ENCODE measurements at places on chromosomes 11 and 22.

DNA sequence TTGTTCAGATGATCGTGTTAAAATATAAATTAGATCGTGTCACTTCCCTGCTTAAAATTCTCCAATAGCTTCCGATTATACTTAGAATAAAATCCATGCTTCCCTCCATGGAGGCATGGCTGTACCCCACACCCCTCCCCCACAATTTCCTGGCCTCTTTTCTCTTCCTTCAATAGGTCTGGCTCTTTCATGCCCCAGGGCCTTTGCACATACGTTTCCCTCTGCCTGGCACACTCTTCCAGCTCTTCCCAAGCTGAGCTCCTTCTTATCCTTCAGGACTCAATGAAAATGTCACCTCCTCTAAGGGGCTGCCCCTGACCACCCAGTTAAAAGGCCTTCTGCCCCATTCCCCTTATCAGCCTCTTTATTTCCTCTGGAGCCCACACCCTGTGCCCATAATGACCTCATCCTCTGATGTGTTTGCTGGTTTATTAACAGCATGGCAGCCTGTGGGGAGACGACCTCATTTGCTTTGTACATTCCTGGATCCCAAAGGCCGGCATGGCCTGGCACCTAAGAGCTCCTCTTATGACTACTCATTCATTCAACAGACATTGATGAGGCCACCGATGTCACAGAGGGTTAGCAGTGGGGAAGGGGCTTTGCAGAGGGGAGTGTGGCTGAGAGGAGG, 9.0 kb upstream of the FLRT1 start:
- DNase-seq: no peak

DNA sequence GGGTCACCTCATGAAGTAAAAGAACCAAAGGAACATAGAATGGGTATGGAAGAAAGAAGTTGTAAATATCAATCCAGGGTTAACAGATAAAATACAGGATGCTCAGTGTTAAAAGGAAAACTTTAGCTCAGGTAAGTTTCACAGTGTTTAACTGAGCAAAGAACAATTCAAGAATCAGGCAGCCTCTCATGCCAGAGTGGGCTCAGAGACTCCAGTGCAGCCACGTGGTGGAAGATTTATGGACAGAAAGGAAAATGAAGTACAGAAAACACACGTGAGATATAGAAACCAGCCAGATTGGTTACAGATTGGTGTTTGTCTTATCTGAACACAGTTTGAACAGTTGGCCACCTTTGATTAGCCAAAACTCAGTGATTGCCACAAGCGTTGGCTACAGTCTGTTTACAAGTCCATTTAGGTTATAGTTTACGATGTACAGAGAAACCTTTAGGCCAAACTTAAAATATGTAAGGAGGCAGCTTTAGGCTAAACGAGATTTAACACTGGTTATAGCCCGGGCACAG, 9.1 kb downstream of the AP5B1 start:
- DNase-seq: no peak

- DNase-seq: no peak
Observed at GRCh38 chr11:129067454-129067853, 124.7 kb downstream of the ARHGAP32 start.

DNA sequence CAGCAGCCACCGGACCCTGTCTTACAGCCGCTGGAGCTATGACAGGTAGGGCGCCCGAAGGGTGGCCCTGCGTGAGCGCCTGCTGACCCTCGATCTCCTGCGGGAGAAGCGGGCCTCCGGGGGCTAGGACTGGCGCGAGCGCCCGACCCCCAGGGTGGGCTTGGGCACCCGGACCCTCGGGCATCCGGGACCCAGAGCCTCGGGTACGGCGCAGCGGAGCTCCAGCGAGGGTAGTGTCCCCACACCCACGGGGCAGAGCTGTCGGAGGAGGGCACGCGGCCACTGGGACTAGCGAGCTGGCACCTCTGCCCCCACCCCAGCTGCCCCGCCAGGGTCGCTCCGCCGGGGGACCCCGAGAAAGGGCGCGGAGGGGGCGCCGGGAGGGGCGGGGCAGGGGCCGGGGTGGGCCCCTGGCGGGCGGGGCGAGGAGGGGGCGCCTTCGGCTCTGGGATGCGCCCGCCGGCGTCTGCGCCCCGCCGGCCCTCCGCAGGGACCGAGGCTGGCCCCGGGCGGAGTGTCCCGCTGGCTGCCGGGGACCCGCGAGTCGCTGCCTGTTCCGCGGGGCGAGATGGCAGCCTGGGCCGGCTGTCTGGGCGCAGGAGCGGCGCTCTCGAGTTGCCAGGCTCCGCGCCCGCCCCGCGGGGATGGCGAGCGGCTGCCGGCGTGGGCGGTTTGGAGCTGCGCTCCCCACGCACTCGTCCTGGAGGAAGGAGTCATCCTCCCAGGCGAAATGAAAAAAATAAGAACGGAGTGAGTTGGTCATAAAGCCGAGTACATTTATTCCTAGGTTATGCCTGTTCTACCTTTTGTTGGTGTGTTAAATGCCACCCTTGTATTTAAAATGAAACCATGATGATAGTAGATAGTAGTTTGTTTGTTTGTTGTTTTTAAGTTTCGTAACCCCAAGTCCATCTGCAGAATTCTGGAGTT, 32.4 kb downstream of the EIF3F start:
- no peak for DNase-seq

GRCh38 chr11:46849631-46850030, 3.6 kb upstream of the CKAP5 start:
- no peak for DNase-seq

GRCh38 chr11:17770048-17770652, 35.6 kb downstream of the KCNC1 start:
- no peak for DNase-seq

DNA sequence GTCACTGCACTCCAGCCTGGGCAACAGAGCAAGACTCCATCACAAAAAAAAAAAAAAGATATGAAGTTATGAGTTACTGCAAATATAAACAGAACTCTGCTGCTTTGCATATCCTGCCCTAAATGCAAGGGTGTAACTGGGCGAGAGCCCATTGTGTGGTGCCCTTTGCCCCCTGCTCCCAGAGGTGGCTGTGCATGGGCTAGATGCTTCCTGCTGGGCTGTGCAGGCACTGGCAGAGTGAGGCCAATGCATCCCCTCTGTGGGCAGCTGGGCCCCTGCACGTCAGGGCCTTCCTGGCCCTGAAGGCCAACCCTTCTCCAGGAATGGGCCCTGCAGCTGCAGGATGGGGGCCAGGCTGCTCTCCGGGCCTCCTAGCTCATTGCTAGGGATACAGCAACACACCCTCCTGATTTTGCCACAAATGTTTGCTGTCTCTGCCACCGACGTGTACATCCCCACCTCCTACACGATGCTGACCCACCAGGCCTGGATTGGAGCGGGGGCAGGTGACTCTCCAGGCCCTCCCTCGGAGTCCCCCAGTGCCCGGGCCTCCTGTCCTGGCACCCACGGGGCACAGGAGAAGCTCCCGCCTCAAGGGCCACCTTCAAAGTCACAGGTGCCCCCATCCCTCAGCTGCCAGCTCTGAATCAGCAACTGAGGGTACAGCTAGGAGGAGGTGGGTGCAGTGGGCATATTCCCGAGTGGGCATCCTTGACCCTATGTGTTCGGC, 40.7 kb upstream of the COMT start:
- no peak for DNase-seq

GRCh38 chr11:119571311-119571710, 148.3 kb upstream of the THY1 start:
- no peak for DNase-seq

- no peak for DNase-seq
Observed at GRCh38 chr11:132993991-132994502, 538.3 kb downstream of the OPCML start.

DNA sequence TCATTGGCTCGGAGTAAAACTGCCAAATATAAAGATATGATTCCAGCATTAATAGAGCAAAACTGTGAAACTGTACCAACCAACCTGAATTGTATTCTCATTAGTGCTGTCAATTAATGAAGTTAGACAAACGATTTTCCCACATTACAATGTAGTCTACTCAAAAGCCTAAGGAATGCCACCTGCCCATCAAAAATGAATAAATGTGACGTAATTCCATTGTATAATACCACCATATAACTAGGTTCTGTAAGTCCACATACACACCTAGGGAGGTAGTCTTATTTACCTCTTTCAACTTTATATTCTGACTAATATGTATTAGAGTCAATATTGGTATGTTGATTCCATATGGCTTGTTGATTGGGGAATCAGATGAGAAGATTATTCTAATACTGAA, 76.2 kb downstream of the FAM76B start:
- DNase-seq: no peak

- no peak for DNase-seq
Observed at GRCh38 chr22:25759825-25760231, 17.8 kb downstream of the MYO18B start.

- no peak for DNase-seq
Observed at GRCh38 chr22:20970939-20971657, 4.0 kb downstream of the AIFM3 start.

GRCh38 chr11:128732471-128733277, 38.8 kb downstream of the FLI1 start:
- DNase-seq: no peak

- no peak for DNase-seq
Observed at GRCh38 chr11:117730208-117730800, 66.7 kb downstream of the DSCAML1 start.

- no peak for DNase-seq
Observed at GRCh38 chr22:37492428-37493344, 6.5 kb upstream of the MFNG start.

DNA sequence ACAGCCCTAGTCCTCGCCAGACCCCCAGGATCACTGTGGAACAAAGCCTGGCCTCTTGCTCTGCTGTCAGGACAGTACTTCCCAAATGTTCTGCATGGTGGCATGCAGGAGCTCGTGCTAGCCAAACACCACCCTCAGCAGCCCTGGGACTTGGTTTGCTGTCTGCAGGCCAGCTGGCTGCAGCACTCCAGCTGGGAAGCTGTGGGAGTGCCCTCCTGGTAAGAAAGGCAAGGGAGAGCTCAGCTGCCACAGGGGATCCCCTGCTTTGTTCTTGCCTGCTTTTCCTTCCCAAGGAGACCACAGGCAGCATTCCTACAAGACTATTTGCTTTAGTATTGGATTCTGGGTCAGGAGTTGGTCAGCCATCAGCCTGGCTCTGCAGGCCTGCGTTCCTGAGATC, 27.9 kb downstream of the TCIRG1 start:
- DNase-seq: no peak

- no peak for DNase-seq
Observed at GRCh38 chr11:119974051-119974450, 163.9 kb downstream of the TRIM29 start.

DNA sequence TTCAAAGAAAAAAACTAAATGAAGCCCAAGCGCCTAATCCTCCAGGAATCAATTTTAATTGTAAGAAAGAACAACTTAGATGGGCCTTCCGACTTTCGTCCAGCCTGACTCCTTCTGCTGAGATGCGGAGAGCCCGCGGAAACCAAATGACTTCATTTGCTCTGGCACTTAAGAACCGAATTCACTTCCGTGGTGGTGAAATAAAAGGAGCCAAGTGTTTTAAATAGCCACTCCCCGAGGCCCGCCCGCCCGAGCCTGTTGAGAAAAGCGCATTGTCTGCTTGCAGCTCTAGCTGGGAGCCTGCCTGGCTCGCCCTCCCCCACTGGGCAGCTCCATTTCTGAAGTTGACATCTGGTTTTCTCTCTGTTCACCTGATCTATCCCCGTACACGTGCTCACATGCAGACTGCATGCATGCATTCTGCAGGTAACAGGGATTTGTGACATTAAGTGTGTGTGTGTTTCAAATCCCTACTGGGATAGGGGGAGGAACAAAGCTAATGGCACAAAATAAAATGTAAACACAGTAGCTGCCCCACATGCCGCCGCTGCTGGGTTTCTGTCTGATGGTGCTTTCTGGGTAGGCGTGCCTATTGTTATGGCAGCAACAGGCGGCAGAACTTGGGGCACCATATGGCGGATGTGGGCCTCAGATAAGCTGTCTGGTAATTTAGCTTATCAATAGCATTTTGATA, 6.2 kb downstream of the TEAD1 start:
- no peak for DNase-seq

DNA sequence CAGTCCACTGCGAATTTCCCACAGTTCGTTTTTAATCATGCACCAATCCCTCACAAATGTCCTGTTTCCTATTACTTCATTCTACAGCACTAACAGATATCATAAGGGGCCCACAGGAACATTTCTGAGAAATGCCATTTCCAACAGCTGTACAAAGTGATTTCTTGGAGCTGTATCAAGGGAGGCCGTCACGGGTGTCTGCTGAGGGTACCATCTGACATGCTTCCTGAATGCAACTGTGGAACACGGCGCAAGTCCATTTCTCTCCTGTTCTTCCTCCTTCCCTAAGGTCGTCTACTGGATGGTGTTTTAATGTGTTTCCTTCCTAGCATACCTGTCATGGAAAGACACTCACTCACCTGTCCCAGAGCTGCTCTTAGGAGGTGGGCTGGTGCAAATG, 320.7 kb downstream of the LARGE1 start:
- no peak for DNase-seq

DNA sequence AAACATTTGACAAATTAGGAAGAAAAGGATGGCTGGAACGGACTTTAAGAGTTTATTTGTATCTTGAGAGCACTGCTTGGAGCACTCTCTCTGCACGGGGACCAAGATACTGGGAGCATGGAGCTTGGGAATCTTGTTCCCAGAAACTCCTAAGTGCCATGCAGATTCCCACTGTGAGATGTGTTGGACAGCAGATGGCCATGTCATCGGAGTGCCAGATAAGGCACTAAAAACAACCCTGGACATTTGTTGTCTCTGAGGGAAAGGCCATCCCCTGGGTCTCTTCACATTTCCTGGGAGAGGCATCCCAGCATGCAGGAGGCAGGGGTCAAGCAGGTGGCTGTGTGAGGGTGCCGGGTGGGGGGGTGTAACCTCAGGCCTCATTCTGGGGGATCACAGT, 2.9 kb downstream of the KIRREL3 start:
- no peak for DNase-seq

GRCh38 chr11:37512156-37512780, 914.2 kb upstream of the RAG2 start:
- no peak for DNase-seq

DNA sequence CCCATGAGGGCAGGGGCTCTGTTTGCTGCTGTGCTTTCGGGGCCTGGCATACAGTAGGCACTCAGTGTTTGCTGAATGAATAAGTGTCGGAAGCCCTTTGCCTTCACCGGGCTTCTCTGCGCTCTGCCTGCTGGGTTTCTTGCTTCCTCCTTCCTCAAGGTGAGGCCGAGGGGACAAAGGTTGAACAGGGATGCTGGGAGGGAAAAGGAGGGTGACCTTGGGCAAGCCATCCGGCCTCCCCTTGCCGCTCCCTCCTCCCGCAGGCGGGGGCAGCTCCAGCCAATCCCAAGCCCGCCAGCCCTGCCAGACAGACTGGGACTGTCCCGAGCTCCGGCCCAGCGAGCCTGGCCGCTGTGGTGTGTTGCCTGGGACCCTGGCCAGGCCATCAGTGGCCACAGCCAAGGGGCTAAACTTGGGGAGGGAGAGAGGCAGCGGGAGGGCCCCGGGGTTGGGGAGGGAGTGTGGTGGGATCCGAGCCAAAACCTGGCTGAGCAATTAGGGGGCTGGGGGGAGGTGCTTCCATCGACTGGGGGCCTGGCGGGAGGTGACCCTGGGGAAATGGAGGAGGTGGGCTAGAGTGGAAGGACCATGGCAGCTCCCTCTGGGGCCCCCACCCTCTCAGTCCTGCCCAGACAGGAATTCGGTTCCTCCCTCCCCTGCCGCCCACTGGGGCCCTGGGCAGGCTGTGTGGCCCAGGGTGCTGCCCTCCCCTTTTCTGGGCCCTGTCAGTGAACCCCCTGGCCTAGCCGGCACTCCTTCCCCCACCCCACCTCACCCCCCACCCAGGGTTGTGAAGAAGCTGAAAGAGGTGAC, 3.4 kb upstream of the RCOR2 start:
- no peak for DNase-seq

All from omental fat pad (tissue), 4 donors.